ENCODE measurements at places on chromosomes 7 and 10.

DNA sequence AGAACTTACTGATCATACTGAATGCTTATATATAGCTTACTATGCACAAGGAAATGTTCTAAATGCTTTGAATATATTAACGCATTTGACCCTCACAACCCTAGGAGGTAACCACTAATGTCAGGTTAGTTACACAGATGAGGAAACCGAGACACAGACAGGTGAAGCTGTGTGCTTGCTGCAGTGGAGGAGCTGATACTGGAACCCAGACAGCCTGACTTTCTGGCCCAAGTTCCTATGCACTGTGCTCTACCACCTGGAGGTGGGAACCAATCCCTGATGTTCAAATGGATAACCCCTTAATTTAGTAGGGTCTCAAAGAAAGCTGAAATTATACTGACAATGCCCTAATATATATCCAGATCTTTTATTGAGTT is 119.6 kb downstream of the SORBS1 start:
- no peak for DNase-seq

DNA sequence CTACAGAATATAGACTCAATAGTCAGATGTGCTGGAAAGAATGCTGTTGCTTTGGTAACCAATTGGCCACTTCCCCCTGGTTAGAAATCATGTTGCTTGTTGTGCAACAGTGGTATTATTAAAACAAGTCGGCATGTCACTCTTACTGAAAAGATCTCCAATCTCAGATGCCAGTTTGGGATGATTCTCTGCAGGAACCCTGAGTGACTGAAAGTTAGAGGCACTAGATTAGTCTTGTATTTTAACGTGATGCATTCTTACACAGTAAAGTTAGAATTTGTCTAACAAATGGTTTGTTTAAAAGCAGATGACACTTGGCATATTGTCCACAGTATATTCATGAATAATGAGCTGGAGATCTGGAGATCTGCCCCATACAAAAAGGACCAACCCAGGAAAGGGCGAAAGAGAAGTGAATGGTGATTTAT is 287.6 kb downstream of the TWIST1 start:
- no peak for DNase-seq

GRCh38 chr7:35617041-35617440 is 77.9 kb downstream of the HERPUD2 start:
- no peak for DNase-seq

DNA sequence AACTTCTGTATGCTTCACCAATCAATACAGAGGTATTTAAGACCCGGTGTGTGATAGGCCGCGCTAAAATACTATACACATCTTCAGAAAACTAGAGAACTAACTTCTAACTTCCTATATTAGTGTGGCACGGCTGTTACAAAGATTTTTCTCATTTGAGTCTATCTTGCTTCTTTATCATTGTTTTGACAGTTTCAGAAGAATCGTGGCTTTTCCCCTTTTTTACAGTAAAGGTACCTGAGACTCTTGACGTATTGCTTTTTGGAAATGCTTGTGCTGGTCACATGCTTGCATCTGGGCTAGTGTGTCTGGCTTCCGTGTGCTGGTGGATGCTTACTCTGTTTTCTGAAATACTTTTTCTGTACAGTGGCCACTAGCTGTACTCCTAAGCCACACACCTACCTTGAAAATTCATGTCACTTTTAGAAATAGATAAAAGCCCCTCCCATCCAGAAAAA is 12.7 kb downstream of the IKZF1 start:
- no peak for DNase-seq

DNA sequence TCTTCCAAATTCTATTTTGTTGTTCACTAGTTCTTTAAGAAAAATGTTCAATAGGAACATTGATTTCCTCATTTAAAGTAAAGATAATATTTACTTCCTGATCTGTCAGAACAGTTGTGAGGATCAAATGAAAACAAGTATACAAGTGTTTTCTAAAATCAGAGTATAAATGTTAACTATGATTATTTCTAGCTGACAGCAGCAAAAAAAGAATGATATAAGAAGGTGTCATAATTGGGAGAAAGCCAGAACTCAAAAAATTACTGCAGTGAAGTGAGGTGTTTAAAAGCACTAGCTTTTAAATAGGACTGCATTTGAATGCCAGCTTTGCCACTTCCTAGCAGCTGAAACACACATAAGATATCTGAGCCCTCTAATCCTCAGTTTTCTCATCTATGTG is 283.3 kb downstream of the RNLS start:
- DNase-seq: no peak

DNA sequence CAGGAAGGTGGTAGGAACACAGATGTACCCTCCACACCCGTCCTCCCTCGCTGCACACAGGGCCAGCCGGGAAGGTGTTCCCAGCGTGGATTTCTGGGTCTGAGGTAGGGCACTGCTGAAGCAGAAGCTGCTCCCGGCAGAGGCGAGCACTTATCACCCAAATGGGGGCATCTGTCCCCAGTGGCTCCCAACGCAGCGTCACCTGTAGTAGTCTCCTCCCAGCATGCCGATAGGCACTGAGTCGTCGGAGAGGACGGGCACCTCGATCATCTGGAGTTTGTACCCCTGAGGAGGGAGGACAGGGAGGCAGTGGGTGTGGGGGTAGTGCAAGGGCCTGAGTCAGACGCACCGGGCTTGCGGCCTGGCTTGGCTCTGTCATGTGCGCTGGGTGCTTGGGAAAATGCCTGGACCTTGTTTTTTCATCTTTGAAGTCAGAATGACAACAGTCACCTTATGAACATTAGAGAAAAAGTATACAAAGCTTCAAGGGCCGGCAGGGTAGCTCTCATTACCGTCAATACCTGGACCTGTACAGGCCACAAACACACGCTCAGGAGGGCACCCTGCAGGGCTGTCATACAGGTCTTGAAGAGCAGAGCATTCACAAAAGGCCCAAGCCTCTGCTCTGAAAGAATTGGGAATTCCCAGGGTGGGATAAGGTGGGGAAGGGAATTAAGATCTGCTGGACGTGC is 3.1 kb upstream of the PYROXD2 start:
- no peak for DNase-seq

DNA sequence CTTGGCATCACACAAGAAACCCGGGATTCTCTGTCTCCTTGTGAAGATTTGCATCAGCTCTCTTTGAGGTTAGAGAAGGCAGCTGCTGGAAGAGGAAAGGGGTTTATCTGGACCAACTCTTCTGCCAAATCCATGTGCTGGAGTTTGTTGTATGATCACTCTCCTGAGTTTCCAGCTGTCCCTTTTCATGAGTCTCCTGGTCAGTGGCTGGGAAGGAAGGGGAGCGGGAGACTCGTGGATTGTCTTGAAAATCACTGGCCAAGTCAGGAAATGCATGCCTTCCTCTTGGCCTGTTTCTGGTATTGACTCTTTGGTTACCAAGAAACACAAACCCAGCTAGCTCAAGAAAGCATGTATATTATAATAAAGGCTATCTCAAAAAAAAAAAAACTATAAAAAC is 38.8 kb downstream of the TACR2 start:
- no peak for DNase-seq

- no peak for DNase-seq
These were observed 380 bp upstream of the AGBL3 start for GRCh38 chr7:134985894-134986362.

DNA sequence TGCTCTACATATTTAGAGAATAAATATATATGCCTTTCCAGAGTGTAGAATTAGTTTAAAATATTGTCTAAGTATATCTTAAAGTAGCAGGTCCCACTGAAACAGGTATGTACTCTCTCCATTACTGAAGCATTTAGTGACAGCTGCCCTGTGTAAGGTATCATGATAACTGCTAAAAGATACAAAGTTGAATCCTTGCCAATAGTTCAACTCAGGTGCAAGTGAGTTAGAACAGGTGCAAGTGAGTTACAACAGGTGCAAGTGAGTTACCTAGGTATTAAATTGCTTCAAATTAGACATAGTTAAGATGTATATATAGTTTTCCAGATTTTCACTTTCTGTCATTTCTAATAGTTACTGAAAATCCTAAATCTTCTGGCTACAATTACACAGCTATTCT is 119.1 kb downstream of the CNOT4 start:
- DNase-seq: no peak

DNA sequence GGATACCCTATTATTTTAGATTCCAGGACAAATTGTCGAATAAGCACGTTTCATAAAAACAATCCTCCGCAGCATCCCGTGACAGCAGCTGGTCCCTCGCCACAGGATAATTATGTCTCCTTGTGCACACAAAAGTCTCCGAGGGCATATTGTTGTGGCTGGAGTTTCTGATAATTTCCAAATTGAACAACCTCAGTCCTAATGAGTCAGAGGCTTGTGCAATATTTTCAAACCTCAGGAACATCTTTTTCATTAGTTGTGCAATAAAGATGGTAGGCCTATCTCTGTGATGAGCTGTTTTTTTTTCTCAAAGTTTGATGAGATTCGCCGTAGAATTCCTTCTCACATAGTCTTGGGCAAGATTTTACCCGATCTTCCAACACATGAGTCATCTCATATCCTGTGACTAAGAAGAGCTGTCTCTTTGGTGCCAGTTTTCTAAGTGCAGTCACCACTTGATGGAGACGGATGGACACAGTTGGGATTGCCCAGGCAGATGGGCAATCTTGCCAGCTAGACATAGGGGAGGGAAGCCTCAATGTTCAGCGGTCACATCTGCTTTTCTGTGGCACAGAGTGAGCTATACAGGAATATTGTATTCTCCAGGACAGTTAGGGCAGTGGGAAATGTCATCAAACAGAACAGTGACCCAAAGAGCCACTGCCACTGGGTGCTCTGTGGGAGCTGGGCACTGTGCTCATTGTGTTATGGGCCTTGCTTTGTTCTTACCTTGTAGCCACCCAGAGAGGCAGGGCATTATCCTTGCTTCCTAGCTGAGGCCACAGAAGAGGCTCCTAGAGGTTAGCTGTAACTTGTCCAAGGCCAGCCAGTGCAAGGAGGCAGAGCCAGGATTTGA is 7.8 kb downstream of the HTRA1 start:
- peak; percentile 66 for DNase-seq

DNA sequence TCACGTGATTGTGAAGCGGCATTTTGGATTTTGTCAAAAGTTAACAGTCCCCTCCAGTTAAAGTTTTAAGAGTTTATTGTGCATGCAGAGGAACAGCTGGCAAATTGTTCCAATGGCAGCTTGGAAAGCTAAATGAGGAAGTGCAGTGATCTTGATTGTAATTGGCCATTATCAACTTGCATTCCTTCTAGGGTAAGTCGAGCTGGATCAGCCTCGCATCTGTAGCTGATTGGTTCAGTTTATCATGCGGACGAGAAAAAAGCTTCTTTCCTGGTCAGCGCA is 566 bp downstream of the ZNF789 start:
- DNase-seq: peak; percentile 15

DNA sequence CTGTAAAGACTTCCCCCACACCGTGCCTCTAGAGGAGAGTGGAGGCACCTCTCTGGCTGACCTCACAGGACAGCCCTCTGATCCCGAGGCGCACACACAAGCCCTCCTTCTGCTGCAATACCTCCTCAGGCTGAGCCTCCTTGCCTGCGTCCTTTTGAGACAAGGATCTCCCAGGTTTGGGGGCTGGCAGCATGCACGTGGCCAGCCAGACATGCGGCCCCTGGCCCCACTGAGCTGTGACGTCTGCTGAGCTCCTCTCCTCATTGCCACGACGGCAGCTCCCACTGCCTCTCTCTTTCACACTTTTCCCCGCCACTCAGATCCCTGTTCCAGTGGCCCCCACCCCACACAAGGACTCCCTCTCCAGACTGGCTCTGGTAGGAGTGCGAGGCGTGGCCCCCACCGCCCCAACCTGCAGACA is 12.2 kb upstream of the DNAAF5 start:
- no peak for DNase-seq

DNA sequence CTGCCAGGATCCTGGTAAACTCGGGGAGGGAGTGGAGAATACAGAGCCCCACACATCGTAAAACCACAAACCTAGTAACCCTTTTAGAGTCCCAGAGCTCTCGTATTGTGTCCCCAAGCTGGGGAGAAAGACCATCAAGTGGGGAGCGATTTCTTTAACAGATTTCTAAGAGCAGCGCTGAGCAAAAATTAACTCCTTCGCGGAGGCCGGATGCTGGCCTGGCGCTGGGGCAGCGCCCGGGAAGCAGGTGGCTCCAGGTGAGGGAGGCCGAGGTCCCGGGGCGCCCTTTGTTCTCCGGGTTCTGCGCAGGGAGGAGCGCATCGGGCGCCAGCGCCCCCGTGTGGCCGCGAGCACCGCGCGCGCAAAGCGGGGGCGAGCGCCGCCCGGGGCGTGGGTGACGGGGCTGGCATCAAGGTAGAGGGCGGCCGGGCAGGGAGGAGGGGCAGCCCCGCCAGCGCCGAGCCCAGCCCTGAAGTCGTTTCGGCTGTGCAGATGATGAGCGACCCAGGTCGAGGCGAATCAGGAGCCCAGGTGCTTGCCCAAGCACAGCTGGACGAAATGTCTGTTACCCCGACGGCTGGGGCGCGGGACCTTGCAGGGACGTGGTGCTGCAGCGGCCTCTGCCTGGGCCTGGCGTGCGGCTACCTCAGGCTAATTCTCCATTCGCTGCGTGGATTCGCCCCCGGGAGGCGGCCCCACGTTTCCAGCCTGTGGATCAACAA is 10.4 kb upstream of the FGFR2 start:
- no peak for DNase-seq

- no peak for DNase-seq
These were observed 58.2 kb upstream of the CAMK2B start for GRCh38 chr7:44383566-44383965.

DNA sequence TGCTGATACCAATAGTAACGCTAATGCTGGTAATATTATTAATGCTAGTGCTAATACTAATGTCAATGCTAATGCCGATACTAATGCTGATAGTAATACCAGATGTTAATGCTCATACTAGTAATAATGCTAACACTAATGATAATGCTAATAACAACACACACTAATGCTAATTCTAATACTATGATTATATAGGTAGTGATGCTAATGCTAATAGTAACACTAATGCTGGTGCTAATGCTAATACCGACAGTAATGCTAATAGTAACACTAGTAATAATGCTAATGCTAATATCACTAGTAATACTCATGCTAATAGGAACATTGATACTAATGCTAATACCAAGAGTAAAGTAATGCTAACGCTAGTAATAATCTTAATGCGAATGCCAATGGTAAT is 406.4 kb upstream of the RNF32 start:
- no peak for DNase-seq

GRCh38 chr7:158446281-158446680 is 141.3 kb downstream of the PTPRN2 start:
- DNase-seq: no peak

GRCh38 chr7:2069472-2069860 is 163.3 kb downstream of the MAD1L1 start:
- DNase-seq: no peak

DNA sequence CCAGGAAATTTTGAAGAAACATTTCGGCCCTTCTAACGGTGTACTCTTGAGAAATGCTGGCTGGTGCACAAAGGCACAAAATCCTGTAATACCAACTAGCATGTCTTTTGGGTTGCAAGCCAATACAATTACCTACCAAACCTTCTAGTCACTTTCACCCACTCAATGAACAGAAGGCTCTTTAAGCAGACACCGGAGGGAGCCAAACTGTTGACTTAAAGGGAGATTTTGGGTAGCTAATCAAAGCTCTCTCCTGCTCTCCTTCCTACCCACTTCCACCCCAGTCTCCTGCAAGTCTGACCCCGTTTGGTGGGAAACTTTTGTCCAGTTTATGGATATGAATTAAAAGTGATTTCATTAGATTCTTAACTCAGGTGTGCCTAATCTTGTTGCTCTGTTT is 24.0 kb downstream of the GRM3 start:
- DNase-seq: no peak
